ENCODE measurements at places on chromosomes 4 and X. TPM values are rescaled to one million over a fixed set of nuclear protein-coding genes. Genes with fewer than 3 reads are reported as not detected.

- no peak for DNase-seq
Observed at GRCh38 chr4:168319486-168320019, 1.0 kb upstream of the DDX60 start.

- no peak for DNase-seq
Observed at GRCh38 chr4:150286656-150287055, 208.4 kb downstream of the DCLK2 start.

DNA sequence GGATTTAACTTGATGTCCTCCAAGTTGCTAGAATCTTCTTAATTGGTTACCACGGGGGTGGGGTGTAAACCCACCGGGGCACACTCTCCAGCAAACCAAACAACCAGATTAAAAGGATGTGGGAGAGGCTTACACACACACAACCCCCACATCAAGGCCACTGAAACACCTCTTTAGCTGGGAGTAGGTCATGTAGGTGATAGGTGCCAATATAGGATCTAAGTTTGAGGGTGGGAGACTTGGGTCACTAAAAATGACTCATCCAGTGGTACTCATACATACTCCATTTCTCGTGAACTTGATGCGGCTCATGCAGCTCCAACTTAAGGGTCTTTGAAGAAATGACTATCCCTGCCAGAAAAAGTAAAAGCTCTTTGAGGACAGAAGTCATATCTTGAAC, 20.5 kb upstream of the CD40LG start:
- DNase-seq: no peak

GRCh38 chrX:154892296-154892695, 6.1 kb downstream of the F8A1 start:
- no peak for DNase-seq

DNA sequence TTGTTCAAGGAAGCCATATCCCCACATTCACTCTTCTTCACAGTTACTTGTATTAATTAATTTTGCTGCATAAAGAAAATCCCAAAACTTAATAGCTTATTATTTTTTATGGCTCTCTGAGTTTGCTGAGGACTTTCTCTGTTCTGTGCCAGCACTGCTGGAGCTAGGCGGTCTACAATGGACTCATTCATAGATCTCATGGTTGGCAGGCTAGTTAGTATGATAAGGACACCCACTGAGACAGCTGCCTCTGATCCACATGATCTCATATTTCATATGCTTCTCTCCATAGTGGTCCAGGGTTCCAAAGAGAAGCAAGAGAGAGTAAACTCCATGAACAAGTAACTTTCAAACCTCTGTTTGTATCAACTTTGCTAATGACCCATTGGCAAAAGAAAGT, 170.2 kb downstream of the ADGRA3 start:
- DNase-seq: no peak

DNA sequence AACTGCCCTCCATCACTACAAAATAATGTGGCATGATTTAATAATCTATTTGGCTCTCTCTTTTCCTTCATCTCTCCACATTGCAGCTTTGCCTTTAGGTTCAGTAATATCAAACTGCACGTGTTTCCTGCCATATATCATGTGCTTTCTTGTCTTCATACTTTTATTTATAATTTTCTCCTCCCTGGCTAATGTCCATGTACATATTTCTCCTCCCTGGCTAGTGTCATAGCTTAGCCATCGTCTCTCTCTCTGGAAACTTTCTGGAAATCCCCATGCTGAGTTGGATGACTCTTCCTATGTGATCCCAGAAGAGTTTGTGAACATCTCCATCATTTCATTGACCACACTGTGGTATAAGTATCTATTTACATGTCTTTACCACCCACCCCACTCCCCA, 21.3 kb upstream of the PDGFC start:
- DNase-seq: no peak

DNA sequence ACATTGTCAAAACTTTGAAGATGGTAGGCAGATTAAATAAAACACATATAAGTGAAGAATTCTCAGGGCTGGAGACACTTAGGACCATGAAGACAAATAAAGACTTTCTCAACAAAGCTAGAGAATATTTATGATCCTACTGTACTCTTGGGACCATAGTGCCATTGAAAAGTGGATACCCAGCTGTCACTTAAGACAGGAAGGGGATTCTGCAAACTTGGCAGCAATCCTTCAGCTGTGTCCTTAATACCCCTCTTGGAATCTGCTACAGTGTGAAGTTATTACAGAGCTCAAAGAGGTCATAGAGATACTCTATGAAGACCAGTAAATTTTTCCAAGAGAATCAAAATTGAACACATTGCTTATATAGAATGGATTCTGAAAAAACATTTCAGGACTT, 24.3 kb downstream of the PDE5A start:
- DNase-seq: no peak

DNA sequence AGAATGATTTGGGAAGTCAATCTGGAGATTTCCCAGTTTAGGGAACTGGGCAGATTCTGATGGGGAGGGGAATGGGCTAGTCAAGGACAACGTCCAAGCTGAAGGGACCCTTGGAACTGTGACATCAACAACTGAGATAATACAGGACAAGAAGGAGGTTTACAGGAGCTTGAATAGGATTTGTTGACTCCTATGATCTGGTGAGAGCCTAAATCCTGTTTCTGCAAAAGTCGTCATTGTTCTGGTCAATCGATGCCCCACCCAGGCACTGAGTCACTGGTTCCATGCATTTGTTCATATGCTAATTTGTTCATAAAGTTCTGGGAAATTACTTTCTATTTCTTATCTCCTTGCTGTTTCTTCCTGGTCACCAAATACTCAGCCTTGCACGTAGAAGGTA, 15.3 kb upstream of the PDGFRA start:
- DNase-seq: no peak

- no peak for DNase-seq
Observed at GRCh38 chr4:76309939-76310550, 3.5 kb downstream of the STBD1 start.

- DNase-seq: peak; percentile 75
Observed at GRCh38 chr4:93199492-93199891, 629.1 kb upstream of the ATOH1 start.

DNA sequence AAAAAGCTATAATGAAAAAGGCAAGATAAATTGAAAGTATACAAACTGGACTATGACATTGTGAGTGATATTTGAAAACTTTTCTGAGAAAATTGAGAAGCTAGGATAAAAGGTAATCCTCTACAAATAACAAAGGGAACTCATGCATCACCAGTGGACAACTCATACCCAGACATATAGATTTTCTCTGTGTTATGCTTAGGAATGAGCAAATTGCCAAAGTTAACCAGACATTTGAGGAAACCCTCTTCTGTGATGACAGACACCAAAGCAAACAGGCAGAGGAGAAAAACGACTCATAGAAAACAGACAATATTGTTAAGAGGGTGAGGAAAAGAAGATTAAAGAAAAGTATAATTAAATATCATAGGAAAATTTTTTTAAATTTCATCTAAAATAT, 186.5 kb downstream of the MAB21L2 start:
- DNase-seq: no peak

DNA sequence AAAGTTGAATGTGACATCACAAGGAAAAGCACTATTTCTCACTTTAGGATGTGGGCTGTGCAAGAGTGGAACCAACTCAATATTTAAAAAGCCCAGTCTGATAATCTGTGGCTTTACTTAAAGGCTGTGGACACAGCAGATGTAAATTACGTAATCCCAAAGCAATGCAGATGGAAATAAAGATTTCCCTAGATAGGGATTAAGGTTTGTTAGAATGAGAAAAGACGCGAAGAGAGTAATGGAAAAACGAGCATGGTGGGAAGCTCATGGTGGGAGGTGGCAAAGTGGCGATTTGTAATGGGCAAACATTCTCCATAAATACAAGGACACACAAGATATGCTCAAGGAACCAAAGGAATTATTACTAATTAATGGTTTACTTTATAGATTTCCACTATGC, 985.5 kb downstream of the FSTL5 start:
- DNase-seq: no peak

NOX1 gene
- not detected for total RNA-seq

ARHGAP24 gene
- total RNA-seq: 85.6 TPM

LPAR4 gene
- total RNA-seq: 0.82 TPM
